Right kidney (tissue), 9 donors: ENCODE measurements at places on chromosomes 3 and 15.
A peak's percentile ranks its signal among the peaks of the same experiment; 100 is the strongest.

DNA sequence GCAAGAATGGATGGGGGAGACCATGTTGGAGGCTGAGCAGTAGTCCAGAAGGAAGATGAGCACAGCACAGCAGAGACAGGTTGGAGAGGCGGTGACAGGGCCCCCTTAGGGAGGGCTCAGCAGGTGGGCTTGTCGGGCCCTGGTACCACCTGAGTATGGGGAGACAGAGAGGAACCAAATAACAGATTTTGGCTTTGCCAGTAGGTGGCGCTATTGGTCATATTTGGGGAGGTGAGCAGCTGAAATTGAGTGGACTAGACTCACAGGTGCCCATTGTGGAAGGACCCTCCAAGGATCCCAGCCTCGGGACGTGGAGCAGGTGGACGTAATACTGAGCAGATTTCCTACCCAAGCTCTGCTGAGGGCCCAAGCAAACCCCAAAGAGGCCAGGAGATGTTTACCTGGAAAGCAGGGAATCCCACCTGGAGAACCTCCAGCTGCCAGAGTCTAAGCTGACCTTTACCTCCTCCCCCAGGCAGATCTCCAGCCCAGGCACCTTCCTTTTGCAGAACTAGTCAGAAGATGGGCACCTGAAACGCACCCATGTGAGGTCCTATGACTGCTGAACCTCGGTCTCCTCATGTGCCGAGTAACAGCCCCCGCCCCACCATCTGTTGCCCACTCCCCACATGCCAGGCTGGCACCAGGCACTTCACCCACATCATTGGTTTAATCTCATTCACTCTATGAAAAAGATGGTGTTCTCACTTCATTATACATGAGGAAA lies 24.6 kb upstream of the CORO2B start:
- peak; percentile 61 for DNase-seq

DNA sequence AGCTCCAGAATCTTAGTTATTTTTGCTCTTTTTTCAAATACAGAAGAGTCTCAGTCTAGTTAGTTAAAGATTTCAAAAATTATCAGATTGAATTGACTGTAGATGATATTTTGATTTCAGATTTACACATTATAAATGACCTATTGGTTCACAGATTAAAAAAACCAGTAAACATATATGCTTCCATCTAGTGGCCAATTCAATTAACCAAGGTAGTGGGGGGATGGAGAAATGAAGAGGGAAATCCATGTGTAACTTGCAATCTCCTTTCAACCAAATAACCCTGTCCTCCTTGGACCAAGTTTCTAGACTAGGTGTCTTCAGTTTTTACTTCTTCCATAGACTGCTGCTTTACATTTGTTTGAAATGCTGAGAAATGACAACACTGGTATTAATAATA lies 789.8 kb downstream of the ROBO1 start:
- DNase-seq: no peak

- DNase-seq: no peak
Observed at GRCh38 chr3:194218646-194219453, 82.9 kb downstream of the HES1 start.

DNA sequence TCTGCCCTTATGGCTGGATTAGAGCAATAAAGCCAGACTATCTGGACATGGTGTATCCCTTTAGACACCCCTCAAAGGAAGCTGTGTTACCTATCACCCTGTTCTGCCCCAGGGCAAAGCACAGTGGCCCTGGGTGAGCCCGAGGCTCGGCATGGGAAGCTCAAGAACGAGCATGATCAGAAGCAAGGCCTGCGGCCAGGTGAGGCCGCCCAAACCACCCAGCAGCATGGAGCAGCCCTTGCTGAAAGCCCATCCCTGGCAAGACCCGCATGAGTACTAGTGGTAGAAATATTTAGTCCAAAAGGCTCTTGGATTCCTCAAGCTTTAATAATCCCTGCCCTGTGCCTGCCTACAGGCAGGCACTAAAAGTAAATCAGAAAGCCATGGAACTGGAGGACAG lies 261.1 kb downstream of the MEX3B start:
- no peak for DNase-seq

DNA sequence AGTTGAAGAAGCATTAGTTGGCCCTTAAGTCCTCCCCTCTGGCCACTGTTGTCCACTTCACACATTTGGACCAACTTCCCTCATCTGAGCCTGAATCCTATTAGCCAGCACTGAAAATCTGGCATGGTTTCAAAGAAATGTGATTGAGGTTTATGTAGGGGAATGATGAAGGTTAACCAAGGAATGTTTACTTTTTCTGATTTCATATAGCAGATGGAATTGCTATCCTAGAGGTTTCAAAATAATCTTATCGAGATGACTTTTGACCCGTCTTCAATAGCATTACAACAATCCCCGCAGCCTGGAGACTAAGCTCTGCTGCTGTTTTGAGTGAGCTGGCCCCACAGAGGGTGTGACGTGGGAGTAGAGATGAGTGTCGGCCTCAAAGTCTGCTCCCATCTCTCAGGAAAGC lies 200.8 kb upstream of the IL12A start:
- DNase-seq: no peak

- DNase-seq: no peak
Observed at GRCh38 chr3:176734146-176734545, 463.1 kb downstream of the TBL1XR1 start.

GRCh38 chr15:48435321-48435720 lies 104.1 kb downstream of the DUT start:
- no peak for DNase-seq
